ENCODE measurements at places on chromosomes 2 and 18.

DNA sequence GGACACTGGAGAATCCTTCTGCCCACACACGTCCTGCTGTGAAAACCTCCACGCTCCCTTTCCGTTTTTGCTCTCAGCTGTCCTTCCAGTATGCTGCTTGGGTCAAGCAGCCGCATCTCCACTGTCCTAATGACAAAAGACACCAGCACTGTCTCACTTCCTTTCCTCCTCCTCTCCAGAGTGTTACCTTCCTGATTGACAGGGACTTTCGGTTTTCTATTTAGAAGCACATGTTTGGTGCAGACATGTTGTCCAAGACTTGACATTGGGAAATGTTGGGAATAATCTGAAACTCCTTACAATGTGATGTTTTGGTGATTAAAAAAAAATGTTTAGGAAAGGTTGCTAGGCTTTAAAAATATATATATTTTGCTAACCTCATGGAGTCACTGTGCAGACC, 226.6 kb downstream of the FAM210A start:
- no peak for DNase-seq

DNA sequence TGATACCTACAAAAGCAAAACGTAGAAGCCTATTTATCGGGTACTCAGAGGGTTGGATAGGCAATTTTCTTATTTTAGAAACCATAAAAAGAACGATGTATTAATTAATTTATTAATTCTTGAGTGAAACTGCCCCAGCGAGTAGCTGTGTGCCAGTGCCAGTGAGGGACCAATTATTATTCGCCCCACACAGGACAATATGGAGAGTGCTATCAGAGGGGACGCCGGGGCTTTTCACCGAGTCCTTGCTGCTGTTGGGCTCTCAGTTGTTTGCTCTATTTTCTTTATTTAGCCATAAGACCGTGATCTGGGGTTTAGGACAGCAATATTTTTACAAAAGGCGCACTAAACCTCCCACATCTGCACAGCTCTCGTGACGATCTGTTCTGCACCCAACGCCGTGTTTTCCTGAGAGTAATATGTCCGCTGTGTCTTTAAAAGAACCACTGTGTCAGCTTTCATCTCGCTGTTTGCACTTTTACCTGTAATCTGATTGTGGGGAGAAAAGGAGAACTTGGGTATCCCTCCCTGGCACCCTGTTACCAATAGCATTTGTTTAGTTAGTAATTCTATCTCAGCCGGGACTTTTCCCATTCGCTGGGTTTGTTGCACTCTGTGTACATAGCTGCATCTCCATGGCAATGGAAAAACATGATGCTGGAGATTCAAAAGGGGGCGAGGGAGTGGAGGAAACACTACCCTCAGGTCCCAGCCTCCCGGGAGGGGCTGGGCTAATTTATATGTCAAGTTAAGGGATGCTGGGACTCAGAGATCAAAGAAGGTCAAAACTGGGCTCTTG, 30.1 kb upstream of the ZNF516 start:
- DNase-seq, result no peak

DNA sequence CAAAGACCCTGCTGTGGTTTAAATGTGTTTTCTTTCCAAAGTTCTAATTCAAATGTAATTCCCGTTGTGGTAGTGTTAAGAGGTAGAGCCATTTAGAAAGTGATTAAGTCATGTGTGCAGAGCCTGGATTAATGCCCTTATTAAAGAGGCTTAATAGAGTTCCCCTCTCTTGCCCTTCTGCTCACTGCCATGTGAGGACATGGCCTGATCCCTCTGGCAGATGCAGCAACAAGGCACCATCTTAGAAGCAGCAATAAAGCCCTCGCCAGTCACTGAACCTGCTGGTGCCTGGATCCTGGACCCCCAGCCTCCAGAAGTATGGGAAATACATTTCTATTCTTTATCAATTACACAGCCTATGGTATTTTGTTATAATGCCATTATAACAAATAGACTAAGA, 485.2 kb downstream of the DCDC2C start:
- DNase-seq, result no peak

DNA sequence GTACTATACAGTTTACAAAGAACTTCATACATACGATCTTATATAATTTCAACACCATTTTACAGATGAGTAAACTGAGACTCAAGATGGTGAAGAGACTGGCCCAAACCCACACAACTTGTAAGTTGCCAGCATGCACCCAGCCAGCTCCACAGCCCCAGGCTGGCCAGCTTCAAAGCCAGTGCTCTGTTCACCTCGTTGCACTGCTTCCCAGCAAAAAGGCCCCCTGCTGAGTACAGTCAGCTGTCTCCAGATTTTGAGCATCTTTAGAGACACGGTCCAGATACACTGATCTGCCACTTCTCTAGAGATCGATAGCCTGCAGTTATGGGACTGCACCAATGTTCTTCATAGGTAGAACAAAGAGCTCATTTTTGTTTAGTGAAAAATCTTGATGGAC, 257.2 kb upstream of the CHAC2 start:
- no peak for DNase-seq

- DNase-seq, result no peak
These were observed 35.2 kb downstream of the MTHFD2 start for GRCh38 chr2:74233648-74234047.

- no peak for DNase-seq
These were observed 66.3 kb upstream of the HS6ST1 start for GRCh38 chr2:128384956-128385355.

DNA sequence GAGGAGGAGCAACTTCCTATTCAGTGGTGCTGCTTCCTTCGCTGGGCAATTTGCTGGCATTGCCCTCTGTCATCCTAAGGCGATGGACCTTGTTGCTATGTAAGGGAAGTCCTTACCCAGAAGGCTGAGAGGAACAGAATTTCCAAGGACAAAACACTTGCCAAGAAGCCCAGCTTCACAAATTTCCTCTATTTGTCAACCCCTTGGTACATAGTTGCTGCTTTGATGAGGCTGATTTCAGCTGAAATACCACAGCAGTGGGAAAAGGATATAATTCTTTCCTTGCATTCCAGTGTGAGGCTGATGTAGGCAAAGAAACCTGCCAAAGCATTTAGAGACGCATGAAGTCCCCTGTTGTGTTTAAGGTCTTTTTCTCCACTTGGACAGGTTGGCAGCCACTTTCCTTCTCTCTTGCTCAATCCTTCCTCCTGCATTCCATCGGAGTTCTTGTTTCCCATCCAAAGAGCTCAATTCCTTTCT, 16.4 kb upstream of the ST3GAL5 start:
- DNase-seq, result no peak

All from activated naive CD4-positive, alpha-beta T cell (primary cell).